Mammary epithelial cell (primary cell): ENCODE measurements at places on chromosomes 11 and 22. TPM values are rescaled to one million over a fixed set of nuclear protein-coding genes. Genes with fewer than 3 reads are reported as not detected.

Gene P2RX6
- total RNA-seq = 2.6 and 2.9 TPM in 2 replicates

Gene TBX1
- total RNA-seq = not detected in 2 replicates

Gene ANO1
- 64.0 and 181 TPM in 2 replicates for total RNA-seq

Gene BAIAP2L2
- total RNA-seq = 2.2 TPM

Gene MIAT
- 0.50 TPM for total RNA-seq

Gene CALCA
- total RNA-seq = not detected

Gene NXPE2
- not detected in 2 replicates for total RNA-seq

Gene ACP2
- 24.0 and 28.6 TPM in 2 replicates for total RNA-seq

Gene DNAJB7
- total RNA-seq = not detected

Gene APOBEC3C
- 151 and 154 TPM in 2 replicates for total RNA-seq

Gene SEPTIN5
- 2.8 and 7.9 TPM in 2 replicates for total RNA-seq

Gene TEX12
- total RNA-seq = 0.50 TPM

Gene GPHA2
- not detected for total RNA-seq

Gene OR2AT4
- not detected in 2 replicates for total RNA-seq
